ENCODE measurements at places on chromosomes 6 and 20.

GRCh38 chr6:117226778-117227177 is 38.6 kb upstream of the VGLL2 start:
- DNase-seq: no peak

DNA sequence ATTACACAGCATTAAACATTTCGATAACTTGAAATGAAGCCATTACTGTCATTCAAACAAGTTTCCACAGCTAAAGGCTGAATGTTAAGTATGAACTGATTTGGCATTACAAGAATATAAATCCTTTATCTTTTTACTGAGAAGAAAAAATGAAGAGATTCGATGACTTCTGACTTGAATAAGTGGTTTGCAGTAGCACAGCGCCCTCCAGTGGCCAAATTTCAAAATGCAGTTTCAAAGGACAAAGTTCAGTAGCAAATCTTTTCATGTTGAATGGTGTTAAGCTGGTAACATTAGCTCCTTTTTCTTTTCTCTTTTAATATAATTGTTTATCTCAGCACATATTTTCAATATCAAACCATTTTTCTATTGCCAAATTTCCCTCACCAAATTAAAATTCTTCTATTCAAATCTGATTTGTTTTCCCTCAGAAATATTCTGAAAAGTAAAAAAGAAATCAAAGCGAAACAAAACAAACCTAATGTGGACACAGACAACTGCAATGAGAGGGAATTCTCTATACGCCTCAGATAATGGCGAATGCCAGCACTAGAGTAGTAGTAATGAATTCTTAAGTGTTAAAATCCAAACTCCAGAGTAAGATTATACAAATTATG is 145.7 kb downstream of the BTBD9 start:
- DNase-seq: peak; percentile 74

GRCh38 chr20:19024296-19025035 is 188.0 kb upstream of the SLC24A3 start:
- no peak for DNase-seq

GRCh38 chr6:141057761-141058160 is 1075.0 kb upstream of the GJE1 start:
- DNase-seq: no peak

GRCh38 chr6:15340775-15341174 is 94.9 kb downstream of the JARID2 start:
- DNase-seq: no peak

- no peak for DNase-seq
Observed at GRCh38 chr20:12928358-12928754, 80.4 kb upstream of the SPTLC3 start.

Data from Jurkat, Clone E6-1 (cell line).